ENCODE measurements at places on chromosomes 11 and 22.

DNA sequence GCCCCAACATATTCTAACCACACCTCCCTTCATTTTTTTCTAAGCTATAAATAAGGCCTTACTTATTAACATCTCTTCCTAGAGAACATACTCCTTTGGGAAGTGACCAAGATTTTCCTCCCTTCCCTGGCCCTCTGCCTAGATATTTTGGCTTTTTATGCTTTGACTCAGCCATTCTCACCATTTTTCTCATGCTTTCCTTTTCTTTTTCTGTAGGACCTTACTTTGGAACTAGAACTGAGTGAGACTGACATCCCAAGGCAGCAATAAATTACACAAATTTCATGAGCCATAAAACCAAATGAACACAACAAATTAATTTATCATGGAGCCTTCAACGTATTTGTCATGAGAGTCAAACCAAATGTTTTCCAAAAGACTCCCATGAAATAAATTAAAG, 142.7 kb upstream of the CTSC start:
- DNase-seq = no peak

DNA sequence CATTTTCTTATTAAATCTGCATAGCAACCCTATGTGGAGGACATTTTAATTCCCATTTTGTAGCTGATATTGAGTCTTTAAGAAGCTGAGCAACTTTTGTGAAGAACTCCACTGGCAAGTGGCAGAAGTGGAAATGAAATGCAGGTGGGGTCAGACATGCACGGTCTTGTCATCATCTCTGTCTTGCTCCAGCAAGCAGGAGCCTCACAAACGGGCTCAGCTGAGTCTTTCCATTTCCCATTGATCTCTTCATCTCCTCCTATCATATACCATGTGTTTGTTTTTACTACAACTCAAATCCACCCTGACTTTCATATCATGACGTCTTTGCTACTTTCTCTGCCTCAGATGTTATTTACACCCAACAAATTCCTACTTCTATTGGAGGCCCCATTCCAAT, 97.9 kb upstream of the TENM4 start:
- DNase-seq = no peak

DNA sequence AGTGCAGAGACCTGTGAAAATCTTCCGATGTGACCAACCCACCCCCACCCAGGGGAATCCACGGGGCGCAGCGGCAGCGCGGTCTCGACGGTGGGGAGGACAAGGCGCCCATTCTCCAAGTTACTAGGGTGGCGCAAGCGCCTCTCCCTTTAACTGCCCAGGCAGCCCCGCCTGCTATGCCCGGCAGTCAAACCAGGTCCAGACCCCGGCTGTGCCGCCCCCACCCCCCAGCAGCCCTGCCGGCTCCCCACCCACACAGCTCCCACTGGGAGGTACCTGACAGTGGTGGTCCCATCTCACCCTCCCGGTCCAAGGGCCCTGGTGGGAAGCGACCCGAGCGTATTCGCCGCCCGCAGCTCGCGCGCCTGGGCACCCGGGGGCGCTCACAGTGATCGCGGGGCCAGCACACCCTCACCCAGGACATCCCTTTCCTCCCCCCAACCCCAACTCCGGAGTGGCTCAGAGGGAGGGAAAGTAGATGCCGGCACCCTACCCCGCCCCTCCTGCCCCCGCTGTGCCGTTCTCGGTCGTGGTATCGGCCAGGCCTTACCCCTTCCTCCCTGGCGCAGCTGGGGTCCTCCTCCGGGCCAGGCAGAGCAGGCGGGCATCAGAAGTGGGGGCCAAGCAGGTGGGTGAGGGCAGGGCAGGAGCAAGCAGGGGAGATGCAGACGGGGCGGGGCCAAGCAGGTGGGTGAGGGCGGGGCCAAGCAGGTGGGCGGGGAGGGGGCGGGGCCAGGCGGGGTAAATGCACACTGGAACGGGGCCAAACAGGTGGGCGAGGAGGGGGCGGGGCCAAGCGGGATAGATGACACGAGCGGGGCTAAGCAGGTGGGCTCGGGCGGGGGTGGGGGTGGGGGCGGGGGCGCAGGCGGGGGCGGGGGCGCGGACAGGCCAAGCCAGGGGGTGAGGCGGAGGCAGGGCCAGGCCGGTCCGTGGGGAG, at the start of gene TRPM5:
Gene TRPM5, minus strand, starts transcription at position 634 of the 940 bp plus-strand sequence. CDS start 21,478 bp downstream, outside the sequence.
- DNase-seq = no peak

- no peak for DNase-seq
These were observed 5.1 kb downstream of the JAML start for GRCh38 chr11:118219732-118220131.

- DNase-seq = no peak
These were observed 19.6 kb upstream of the ARHGAP42 start for GRCh38 chr11:100667449-100667848.
